Activated T-cell treated with anti-CD3 and anti-CD28 coated beads, Interleukin-2, amount 50 U/mL, for 24 hours (primary cell): ENCODE measurements at places on chromosomes 4 and X.

GRCh38 chr4:186169945-186170802, 21.2 kb upstream of the CYP4V2 start:
- no peaks in the 10 kb centered on the region for H3K36me3 ChIP-seq
- no peak for DNase-seq
- no peaks in the 10 kb centered on the region for H3K4me1 ChIP-seq
- H3K27ac ChIP-seq, result no peak overlapping the region
- H3K27me3 ChIP-seq, result peaks cover 3% of the 10 kb centered on the region

- no peak overlapping the region for H3K4me3 ChIP-seq
- no peaks in the 10 kb centered on the region for H3K4me1 ChIP-seq
- H3K36me3 ChIP-seq, result peaks cover 1% of the 10 kb centered on the region
- no peak for DNase-seq
Measured at GRCh38 chrX:119419146-119419545, 20.0 kb downstream of the SLC25A43 start.

GRCh38 chr4:95432466-95432865, 116.3 kb downstream of the UNC5C start:
- H3K27ac ChIP-seq, result no peak overlapping the region
- no peaks in the 10 kb centered on the region for H3K36me3 ChIP-seq
- H3K4me3 ChIP-seq, result no peak overlapping the region

- DNase-seq, result no peak
- no peak overlapping the region for H3K27ac ChIP-seq
- no peaks in the 10 kb centered on the region for H3K27me3 ChIP-seq
- no peaks in the 10 kb centered on the region for H3K4me1 ChIP-seq
- no peak overlapping the region for H3K4me3 ChIP-seq
Measured at GRCh38 chr4:149512501-149512900, 303.1 kb downstream of the IQCM start.

- no peaks in the 10 kb centered on the region for H3K27me3 ChIP-seq
- no peak for DNase-seq
- peak overlapping the region; percentile 32 for H3K27ac ChIP-seq
- no peak overlapping the region for H3K4me3 ChIP-seq
- peaks cover 78% of the 10 kb centered on the region for H3K36me3 ChIP-seq
Measured at GRCh38 chr4:153514688-153515426, 48.7 kb downstream of the TMEM131L start.

GRCh38 chrX:11351375-11352295, 58.4 kb downstream of the AMELX start:
- no peaks in the 10 kb centered on the region for H3K36me3 ChIP-seq
- no peak overlapping the region for H3K27ac ChIP-seq
- no peaks in the 10 kb centered on the region for H3K4me1 ChIP-seq
- peaks cover 28% of the 10 kb centered on the region for H3K27me3 ChIP-seq

DNA sequence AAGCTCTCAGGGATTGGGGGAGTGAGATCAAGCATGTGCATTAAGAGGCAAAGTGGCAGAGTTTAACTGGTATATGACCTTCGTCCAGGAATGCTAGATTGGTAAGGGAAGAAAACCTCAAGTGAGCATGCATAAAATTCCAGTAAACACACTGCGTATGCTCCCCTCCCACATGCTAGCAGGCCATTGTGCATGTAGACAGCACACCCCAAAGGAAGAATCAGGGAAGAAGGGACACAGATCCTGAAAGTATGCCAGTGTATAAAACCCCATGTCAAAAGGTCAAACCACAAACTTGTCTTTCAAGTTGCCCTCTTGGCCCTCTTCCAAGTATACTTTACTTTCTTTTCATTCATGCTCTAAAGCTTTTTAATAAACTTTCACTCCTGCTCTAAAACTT, 405.2 kb upstream of the CNKSR2 start:
- H3K4me3 ChIP-seq, result no peak overlapping the region
- H3K27me3 ChIP-seq, result peaks cover 15% of the 10 kb centered on the region
- DNase-seq, result no peak
- H3K4me1 ChIP-seq, result no peaks in the 10 kb centered on the region
- no peaks in the 10 kb centered on the region for H3K36me3 ChIP-seq

GRCh38 chrX:130877892-130878341, 25.1 kb downstream of the ENOX2 start:
- H3K4me3 ChIP-seq, result no peak overlapping the region
- no peak for DNase-seq
- H3K36me3 ChIP-seq, result peaks cover 2% of the 10 kb centered on the region
- peaks cover 10% of the 10 kb centered on the region for H3K4me1 ChIP-seq
- H3K27ac ChIP-seq, result no peak overlapping the region

- H3K4me3 ChIP-seq, result no peak overlapping the region
- DNase-seq, result no peak
- no peak overlapping the region for H3K27ac ChIP-seq
- H3K4me1 ChIP-seq, result no peaks in the 10 kb centered on the region
Measured at GRCh38 chr4:169428376-169428775, 157.6 kb upstream of the SH3RF1 start.

- H3K36me3 ChIP-seq, result peaks cover 60% of the 10 kb centered on the region
- DNase-seq, result no peak
- H3K4me1 ChIP-seq, result peaks cover 21% of the 10 kb centered on the region
- H3K27me3 ChIP-seq, result no peaks in the 10 kb centered on the region
- no peak overlapping the region for H3K4me3 ChIP-seq
Measured at GRCh38 chr4:4415806-4416805, 29.2 kb downstream of the NSG1 start.

- H3K27me3 ChIP-seq, result no peaks in the 10 kb centered on the region
- H3K4me3 ChIP-seq, result no peak overlapping the region
- no peak for DNase-seq
- H3K27ac ChIP-seq, result no peak overlapping the region
Measured at GRCh38 chr4:180840142-180840541, 1403.1 kb upstream of the TENM3 start.

GRCh38 chrX:41236629-41237028, 97.3 kb upstream of the DDX3X start:
- H3K4me1 ChIP-seq, result peaks cover 11% of the 10 kb centered on the region
- no peak overlapping the region for H3K27ac ChIP-seq
- H3K36me3 ChIP-seq, result peaks cover 23% of the 10 kb centered on the region
- H3K4me3 ChIP-seq, result no peak overlapping the region
- H3K27me3 ChIP-seq, result peaks cover 5% of the 10 kb centered on the region
- DNase-seq, result no peak

DNA sequence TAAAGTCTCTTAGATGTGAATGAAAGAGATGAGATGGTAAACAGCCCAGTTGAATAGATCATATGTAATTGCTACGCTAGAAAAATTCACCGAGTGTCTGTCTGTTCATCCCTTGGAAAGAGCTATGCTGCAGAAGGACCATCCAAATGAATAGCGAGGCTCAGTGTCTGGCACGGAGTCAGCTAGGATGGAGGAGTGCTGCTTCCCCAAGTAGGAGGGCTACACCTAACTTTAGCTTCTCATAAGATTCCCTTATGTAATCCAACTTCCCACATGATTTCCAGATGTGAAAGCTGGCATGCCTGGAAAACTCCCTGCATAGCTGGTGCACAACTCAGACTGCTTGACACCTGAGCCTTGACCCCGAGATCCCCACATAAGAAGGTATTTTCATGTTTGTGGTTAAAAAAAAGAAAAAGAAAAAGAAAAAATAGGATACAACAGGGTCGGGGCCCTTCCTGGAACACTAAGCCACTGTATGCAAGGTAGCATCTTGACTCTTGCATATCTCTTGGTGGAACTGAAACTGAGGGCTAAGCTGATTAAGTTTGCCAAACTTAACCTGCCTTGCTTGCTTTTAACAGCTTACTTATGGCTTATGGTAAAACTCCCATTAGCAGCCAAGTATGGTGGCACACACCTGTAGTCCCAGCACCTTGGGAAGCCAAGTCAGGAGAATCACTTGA, 82.3 kb downstream of the FREM3 start:
- peaks cover 30% of the 10 kb centered on the region for H3K27me3 ChIP-seq
- no peak for DNase-seq
- peaks cover 8% of the 10 kb centered on the region for H3K4me1 ChIP-seq
- no peaks in the 10 kb centered on the region for H3K36me3 ChIP-seq
- no peak overlapping the region for H3K27ac ChIP-seq

DNA sequence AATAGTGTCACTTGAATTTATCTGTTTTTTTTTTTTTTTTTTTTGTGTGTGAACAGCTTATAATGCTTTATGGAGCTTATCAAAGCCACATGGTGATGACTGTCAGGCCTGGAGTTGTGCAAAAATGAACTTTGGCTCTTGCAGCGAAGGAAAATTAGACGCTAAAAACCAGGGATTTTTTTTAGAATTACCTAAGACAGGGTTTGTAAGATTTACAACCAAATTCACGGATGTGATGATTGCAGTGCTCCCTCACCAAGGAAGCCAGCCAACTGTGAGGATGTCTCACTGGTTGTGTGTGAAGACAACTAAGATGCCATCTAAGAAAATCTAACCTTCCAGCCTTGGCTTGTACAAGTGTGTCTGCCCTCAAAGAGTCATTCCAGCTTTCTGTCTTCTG, 127.1 kb upstream of the SLC4A4 start:
- no peaks in the 10 kb centered on the region for H3K36me3 ChIP-seq
- H3K4me1 ChIP-seq, result no peaks in the 10 kb centered on the region
- H3K27ac ChIP-seq, result no peak overlapping the region
- H3K27me3 ChIP-seq, result no peaks in the 10 kb centered on the region

- peaks cover 3% of the 10 kb centered on the region for H3K4me1 ChIP-seq
- peaks cover 5% of the 10 kb centered on the region for H3K27me3 ChIP-seq
- H3K4me3 ChIP-seq, result no peak overlapping the region
Measured at GRCh38 chr4:163393471-163393870, 49.8 kb downstream of the NPY5R start.

DNA sequence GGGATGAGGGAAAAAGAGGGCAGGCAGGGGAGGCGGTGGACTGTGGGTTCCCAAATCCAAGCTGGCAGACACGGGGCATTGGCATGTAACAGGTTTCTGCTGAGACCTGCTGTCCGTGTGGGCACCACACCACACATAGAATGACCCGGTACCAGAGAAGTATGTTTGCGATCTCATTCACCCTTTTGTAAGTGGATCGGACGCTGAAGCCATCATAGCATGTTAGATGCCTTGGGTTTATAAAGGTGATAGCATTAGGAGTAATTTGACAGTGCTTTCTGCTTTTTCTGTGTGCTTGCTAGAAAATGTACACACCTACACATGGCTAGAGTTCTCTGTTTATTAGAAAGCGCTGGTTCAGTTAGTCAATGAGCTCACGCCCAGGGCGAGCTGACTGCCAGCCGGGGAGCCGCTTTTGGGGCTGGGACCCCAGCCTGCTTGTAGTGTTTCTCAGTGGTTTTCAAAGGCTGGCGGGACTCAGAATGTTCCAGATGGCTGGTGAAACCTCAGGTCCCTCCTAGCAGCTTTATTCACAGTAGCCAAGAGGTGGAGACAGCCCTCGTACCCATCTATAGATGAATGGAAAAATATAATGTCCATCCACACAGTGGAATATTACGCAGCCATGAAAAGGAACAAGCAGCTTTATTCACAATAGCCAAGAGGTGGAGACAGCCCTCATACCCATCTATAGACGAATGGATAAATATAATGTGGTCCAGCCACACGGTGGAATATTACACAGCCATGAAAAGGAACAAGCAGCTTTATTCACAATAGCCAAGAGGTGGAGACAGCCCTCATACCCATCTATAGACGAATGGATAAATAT, 579 bp downstream of the IL3RA start:
- peaks cover 2% of the 10 kb centered on the region for H3K36me3 ChIP-seq
- H3K27ac ChIP-seq, result peak overlapping the region; percentile 39
- peaks cover 25% of the 10 kb centered on the region for H3K27me3 ChIP-seq
- no peak for DNase-seq

- H3K27ac ChIP-seq, result no peak overlapping the region
- H3K4me1 ChIP-seq, result peaks cover 31% of the 10 kb centered on the region
- no peaks in the 10 kb centered on the region for H3K27me3 ChIP-seq
- peaks cover 35% of the 10 kb centered on the region for H3K36me3 ChIP-seq
- DNase-seq, result peak; percentile 82
Measured at GRCh38 chr4:7843831-7844593, 95.6 kb downstream of the AFAP1 start.

GRCh38 chrX:108397627-108398391, 40.4 kb downstream of the COL4A6 start:
- peaks cover 1% of the 10 kb centered on the region for H3K4me1 ChIP-seq
- no peak overlapping the region for H3K27ac ChIP-seq
- H3K27me3 ChIP-seq, result peaks cover 27% of the 10 kb centered on the region
- no peak for DNase-seq
